ENCODE measurements at places on chromosomes 4 and X.
A peak's percentile ranks its signal among the peaks of the same experiment; 100 is the strongest.

GRCh38 chr4:18689308-18690115 is 668.0 kb upstream of the LCORL start:
- DNase-seq = peak; percentile 55

- peak; percentile 5 for DNase-seq
These were observed 888 bp downstream of the RAB28 start for GRCh38 chr4:13483136-13483767.

DNA sequence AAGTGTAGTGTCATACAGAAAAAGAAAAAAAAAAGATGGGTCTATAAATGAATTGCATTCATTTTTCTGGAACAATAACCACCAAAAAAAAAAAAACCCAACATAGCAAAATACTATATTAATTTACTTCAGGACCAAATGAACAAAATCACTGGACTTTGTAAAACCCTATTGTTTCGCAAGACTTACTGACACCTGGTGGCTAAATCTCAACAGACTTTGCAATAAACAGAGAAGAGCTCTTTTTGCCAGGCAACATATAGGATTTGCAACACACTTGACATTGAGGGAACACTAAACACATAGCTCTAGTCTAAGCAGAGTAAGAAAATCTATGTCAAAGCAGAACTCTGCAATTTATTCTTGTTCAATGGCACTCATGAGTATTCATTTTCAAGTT is 990.2 kb downstream of the STPG2 start:
- no peak for DNase-seq

- DNase-seq = no peak
These were observed 59.7 kb downstream of the HMGB3 start for GRCh38 chrX:151042842-151043241.

- no peak for DNase-seq
These were observed 16.9 kb downstream of the NKX3-2 start for GRCh38 chr4:13527192-13527980.

DNA sequence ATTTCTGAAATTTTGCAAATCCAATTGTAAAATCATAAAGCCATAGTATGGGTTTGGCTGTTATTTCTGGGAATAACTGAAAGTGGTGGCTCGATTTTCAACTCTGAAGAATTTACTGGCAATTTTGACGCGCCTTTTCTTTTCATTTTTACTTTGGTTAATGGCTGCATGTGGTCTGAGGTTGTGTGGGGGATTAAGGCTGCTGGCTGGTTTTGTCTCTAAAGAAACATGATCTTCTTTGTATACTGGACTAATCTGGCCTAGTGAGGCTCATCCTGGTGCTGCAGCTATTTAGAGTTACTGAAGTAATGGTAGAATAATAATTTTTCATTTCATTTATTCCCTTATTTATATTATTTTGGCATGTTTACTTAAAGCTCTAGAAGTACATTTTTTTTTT is 164.0 kb downstream of the RNF150 start:
- DNase-seq = no peak

DNA sequence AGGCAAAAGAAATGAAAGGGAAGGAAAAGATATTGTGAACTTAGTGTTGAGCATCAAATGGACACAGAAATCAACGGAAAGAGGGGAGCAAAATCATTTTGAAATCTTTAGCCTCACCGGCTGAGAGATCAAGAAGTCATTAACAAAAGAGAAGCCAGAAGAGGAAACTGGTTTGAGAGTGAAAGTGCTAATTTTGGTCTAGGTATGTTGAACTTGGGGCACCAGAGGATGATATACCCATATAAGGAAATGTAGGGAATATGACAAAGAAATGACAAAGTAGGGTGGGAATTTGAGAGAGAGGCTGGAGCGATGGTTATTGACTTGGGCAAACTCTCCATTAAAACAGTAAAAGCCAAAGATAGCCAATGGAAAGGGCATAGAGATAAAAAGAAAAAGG is 183.4 kb upstream of the ATOH1 start:
- no peak for DNase-seq

DNA sequence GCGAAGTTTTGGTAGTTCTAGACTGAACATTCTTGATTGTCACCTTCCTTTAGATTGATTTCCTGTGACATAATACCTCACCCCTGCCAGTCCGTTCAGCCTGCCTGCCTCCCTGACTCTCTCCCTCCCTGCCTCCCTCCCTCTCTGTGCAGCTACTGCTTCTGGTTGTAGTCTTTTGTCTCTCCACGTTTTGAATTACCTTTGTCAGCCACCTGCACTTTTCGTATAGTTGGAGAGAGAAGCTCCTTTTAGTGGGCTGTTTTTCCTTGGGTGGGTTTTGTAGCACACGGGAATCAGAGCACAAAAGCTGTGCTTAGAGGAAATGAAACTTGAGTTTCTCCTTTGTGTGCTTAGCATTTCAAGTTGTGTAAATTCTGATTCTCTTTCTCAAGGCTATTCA is 32.6 kb upstream of the MSMO1 start:
- DNase-seq = no peak

- DNase-seq = peak; percentile 72
These were observed 126.1 kb downstream of the MGST2 start for GRCh38 chr4:139791681-139792080.

GRCh38 chrX:129781680-129782495 is 2.1 kb downstream of the SASH3 start:
- DNase-seq = no peak

- no peak for DNase-seq
These were observed 150.1 kb downstream of the DIPK2B start for GRCh38 chrX:45050558-45050957.

DNA sequence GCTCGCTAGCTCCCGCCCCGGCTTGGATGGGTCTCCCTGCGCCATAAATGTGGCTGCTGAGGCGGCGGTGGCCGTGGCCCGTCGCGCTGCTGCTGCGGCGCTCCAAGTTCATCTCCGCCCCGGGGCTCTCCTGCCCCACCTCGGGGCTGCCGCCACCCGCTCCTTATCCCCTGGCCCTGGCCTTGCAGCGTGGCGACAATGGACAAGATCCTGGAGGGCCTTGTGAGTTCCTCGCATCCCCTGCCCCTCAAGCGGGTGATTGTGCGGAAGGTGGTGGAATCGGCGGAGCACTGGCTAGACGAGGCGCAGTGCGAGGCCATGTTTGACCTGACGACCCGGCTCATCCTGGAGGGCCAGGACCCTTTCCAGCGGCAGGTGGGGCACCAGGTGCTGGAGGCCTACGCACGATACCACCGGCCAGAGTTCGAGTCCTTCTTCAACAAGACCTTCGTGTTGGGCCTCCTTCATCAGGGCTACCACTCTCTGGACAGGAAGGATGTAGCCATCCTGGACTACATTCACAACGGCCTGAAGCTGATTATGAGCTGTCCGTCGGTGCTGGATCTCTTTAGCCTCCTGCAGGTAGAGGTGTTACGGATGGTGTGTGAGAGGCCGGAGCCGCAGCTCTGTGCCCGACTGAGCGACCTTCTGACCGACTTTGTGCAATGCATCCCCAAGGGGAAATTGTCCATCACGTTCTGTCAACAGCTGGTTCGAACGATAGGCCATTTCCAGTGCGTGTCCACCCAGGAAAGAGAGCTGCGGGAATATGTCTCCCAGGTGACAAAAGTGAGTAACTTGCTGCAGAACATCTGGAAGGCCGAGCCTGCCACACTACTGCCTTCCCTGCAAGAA is 763 bp downstream of the USP38 start:
- DNase-seq = no peak

- DNase-seq = no peak
These were observed 4.9 kb downstream of the DCAF16 start for GRCh38 chr4:17805580-17806155.

- DNase-seq = no peak
These were observed 14.4 kb downstream of the LRRC66 start for GRCh38 chr4:52005604-52006273.

DNA sequence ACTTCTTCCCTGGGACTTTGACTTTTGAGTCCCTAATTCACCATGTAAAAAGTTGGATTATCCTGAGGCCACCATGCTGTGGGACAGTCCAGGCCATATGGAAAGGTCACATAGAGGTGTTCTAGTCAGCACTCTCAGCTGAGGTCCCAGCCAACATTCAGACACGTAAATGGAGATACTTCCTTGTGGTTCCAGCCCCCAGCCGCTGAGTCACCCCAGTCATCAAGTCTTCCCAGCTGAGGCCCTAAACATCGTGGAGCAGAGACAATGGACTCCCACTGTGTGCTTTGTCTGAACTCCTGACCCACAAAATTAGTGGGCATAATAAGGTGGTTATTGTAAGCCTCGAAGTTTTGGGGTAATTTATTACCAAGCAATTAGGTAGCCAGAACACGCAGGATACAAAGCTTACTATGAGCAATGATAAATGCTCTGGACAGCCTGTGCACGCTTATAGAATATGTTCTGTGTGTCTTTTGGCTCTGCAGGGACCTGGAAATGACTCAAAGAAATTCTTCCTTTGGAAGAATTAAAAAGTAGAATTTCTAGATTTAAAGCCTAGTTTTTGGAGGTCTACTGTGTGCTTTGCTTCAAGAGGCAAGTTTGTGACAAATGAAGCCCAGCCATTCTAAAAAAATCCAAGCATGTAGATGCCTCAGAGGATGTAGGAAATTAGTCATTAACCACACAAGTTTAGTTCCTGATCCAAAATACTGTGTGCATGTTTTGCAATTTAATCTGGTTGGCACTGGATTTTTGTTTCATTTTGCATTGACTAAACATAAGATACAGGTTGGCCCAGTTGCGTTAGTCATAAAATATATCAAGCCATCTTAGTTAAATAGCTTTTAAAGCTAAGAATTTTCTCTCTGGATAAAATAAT is 33.2 kb upstream of the SLC9A7 start:
- peak; percentile 80 for DNase-seq

GRCh38 chrX:153643431-153644351 is 3.3 kb upstream of the DUSP9 start:
- no peak for DNase-seq

GRCh38 chrX:12989461-12989860 is 14.6 kb downstream of the TMSB4X start:
- no peak for DNase-seq

GRCh38 chrX:13121020-13121555 is 76.7 kb upstream of the FAM9C start:
- no peak for DNase-seq

GRCh38 chr4:2931512-2932301 is 31.5 kb downstream of the NOP14 start:
- DNase-seq = peak; percentile 74

DNA sequence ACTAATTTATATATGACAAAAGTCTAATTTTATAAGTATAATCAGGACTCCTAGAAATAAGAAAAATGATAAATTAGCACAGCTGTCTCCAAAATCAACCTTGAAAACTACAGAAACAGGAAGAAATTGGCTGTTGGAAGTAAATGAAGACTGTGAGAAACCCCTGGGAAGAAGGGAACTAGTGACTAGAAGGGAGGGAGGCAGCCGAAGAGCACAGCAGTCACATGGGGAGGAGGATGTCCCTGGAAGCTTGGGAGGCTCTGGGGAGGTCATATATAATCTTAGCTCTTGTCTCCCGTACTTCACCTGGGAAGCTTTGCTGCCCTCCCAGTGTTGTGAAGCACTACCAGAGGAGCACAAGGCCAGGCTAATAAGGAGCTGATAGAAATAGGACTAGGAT is 8.9 kb upstream of the TMA16 start:
- DNase-seq = no peak

- no peak for DNase-seq
These were observed 50.1 kb downstream of the DHRSX start for GRCh38 chrX:2450681-2451080.

DNA sequence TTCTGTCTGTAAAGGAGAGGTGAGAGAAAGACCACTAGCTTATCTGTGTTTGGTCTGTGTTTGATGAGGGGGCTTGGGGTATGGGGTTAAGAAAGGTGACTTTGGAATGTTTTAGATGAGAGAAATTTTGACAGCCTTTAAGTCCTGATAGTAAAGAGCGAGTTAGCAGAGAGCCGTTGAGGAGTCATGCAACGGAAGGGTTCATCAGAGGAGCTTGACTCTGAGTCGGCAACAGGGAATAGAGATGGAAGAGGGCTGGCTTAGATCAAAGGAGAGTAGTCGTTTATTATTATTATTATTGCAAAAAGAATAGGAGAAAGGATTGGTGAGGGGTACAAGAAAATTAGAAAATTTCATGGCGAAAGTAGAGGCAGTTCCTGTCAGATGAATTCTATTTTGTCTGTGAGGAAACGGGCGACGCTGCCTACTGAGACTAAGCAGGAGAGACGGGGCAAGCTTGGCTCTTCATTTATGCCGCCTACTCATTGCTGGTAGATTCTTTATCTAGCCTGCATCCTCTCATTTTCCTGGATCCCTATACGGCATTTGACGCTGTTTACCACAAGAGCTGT is 473 bp upstream of the VAMP7 start:
- DNase-seq = peak; percentile 10

DNA sequence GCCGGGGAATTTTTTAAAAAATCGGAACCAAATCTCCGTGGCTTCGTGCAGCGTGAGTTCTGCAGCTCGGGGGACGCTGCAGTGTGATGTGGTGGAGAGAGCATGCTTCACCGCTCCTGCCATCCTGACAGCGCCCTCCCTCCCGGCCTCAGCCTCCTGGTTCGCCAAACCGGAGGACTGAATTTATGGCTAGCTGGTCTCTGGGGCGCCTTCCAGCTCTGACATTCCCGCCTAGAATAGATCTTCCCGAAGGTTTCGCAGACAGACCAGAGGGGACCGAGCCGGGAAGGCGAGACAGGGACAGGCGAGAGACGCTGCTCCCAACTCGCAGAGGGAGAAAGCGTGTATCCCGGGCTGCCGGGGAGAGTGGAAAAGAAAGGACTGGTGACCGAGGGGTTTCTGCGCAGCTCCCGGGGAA is 25.9 kb downstream of the HOPX start:
- DNase-seq = no peak

- peak; percentile 70 for DNase-seq
These were observed 118.2 kb upstream of the STX18 start for GRCh38 chr4:4659871-4660651.

DNA sequence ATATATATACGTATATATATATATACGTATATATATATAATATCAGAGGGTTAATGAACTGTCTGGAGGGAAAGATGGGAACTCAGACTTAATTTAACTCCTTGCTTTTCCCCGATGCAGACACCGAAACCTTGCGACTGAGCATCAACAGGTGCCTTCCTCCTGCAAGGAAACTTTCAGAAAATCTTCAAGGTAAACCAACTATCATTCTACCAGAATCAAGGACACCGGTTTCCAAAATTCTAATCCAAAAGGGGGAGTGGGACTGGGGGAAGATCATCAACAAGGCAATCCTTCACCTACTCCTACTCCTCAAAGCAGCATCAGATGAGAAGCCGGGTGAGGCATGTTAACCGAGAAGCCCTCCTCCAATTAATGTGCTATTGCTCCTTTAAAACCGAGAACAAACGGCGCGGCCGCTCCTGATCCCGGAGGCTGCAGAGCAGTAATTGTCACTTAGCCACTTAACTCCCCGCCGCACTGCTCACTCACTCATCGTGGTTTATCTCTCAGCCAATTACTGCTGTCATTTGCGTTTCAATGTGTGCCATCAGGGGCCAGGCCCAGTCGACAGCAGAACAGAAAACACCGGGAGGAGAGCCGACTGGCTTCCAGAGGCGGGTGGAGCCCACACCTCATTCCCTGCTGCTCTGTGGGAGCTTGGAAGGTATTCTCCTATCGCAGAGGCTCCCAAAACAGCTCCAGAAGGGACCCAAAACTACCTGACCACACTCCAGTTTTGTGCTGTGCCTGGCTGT is 61.7 kb downstream of the MAML3 start:
- no peak for DNase-seq
